ENCODE measurements at places on chromosomes 12 and 14. TPM values are rescaled to one million over a fixed set of nuclear protein-coding genes. Genes with fewer than 3 reads are reported as not detected.

DNA sequence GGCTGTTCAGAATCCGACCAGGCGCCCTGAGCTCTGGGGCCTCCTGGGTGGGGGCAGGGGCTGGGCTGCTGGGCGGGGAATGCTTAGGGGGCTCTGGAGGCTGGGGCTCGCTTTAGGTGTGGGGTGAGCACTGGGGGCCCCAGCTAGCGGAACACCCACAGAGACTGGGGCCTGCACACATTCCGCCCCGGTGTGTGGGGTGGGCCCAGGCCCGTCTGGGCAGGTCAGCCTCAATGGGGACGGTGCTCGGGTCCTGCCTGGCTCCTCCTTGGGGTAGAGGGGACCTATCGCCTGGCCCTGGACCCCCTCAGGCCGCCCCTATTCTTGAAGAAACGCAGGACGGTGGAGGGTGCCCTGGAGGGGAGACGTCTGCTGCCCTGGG is 364.8 kb downstream of the TMEM121 start:
- DNase-seq: peak; percentile 64

DNA sequence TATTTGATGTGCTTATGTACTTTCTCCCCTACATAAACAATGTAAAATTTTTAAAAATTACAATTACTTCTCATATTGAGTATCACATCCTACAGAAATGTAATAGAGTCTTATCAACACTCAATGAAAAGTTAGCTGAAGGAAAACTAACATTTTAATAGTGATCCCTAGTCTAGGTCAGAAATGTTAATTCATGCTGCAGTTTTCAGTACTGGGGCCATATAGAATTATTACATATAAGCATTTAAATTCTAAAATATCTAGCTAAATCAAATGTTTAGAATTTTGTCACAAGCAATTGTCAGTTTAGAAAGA is 37.8 kb downstream of the SLC6A15 start:
- no peak for DNase-seq

- no peak for DNase-seq
Observed at GRCh38 chr12:96892104-96892503, 15.0 kb upstream of the NEDD1 start.

GRCh38 chr12:12620730-12621315 is 9.1 kb downstream of the CREBL2 start:
- DNase-seq: no peak

- DNase-seq: no peak
Observed at GRCh38 chr14:77616133-77616453, 344 bp downstream of the SPTLC2 start.

GRCh38 chr14:99395909-99396530 is 84.6 kb downstream of the SETD3 start:
- peak; percentile 40 for DNase-seq

DNA sequence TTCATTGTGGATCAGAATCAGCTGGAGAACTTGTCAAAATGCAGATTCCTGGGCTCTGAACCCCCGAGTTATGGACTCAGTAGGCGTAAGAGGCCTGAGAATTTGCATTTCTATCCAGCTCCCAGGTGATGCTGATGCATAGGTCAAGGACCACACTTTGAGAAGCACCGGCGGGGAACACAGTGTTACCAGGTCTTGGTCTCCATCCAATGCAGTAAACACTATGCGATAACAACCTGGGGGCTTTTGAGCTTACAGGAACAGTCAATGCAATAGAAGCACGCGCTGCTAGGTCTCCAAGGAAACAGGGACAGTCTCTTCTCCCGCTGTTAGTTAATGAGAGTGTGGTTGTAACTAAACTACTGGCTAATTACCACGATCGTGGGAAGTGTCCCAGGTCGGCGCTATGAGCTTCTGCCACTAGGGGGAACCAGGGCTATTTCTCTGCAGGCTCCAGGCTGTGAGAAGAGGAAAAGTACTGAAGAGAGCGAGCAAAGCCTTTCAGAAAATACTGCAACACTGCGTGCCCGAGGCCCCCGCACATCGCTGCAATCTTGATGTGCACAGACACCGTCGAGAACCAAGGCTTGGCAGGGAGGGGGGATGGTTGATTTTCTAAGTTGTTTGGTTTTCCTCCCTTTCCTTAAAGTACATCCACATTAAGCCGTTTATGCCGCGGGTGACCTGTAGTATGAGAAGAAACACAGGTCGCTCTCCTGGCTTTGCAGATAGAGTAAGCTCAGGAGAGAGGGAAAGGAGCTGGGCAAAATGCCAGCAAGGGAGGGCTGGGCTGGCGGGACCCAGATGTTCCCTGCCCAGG is 52.0 kb upstream of the KCNA1 start:
- DNase-seq: peak; percentile 57

DNA sequence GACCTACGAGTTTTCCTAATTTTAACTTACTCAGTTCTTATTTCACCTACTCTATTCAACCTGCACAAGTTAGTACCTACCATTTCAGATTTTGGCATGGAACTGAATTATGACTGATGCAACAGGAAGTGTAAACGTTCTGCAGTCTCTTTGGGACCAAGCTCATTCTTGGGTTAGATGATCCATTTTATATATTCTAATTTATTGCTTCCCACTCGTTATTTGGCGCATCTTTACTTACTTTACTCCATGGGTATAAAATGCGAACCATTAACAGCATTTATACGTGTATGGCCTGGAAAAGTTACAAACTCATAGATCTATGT is 1.0 kb upstream of the EML1 start:
- DNase-seq: no peak

GRCh38 chr14:74947353-74948227 is 7.8 kb downstream of the PGF start:
- peak; percentile 10 for DNase-seq

DNA sequence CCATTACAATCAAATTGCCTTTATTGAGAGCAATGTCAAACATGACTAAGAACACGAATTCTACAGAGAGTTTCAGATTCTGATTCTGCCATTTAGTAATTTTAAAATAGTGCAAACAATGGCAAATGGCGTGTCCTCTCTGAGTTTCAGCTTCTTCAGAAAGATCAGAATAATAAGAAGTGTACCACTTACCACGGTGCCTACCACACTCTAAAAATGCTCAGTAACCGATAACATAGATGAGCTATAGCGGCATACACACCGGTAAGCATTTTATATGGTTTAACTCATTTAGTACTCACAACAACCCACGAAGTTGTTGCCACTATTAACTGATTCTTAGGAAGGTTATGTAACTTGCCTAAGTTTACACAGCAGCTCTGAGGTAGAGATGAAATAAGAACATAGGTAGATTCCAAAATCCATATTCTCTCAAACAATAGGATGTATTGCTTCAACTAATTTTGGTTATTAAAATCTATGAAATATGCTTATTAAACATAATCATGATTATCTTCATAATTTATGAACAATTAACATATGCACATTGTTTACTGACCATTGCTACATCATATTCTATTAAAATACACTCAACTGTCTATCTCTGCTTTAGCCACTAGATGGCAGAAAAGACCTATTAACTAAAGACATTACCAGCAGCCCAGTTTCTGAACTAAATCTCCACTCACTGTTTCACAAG is 38.3 kb downstream of the SLC6A15 start:
- DNase-seq: no peak

GRCh38 chr12:59587710-59588109 is 8.1 kb upstream of the SLC16A7 start:
- no peak for DNase-seq

DNA sequence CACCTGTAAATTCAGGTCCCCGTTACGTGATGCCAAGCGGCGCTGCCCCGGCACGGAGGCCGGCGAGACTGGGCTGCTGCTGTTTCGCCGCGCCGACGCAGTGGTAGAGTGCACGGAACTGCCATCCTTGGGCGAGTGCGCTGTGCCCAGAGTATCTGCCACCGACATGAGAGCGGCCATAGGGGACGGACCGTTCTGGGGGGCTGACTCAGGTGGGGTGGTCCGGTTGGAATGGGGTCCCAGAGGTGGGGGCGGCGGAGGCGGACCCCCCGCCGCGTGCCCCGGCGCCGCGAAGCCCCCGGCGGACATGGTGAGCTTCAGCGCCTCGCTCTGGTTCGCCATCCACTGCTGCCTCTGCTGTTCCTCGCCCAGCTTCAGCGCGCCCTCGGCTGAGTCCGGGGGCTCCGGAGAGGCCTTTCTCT is 2.8 kb downstream of the IRF2BPL start:
- DNase-seq: peak; percentile 87

- DNase-seq: no peak
Observed at GRCh38 chr14:65263177-65263788, 149.2 kb upstream of the FUT8 start.

DNA sequence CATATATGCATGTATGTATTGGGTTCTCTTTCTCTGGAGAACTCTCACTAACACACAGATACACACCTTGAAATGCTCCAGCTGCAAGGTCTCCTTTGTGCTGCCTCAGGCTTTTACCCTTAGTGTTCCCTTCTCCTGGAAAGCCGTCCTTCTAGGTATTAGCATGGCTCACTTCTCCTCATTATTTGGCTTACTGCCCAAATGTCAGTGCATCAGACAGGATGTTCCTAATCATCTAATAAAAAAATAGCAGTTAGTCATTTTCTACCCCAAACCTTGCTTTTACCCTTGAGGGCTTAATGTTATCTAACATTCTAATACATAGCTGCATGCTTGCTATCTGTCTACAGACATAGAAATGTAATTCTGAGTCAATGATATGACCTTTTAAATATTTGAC is 109.0 kb upstream of the SLC16A7 start:
- no peak for DNase-seq

DNA sequence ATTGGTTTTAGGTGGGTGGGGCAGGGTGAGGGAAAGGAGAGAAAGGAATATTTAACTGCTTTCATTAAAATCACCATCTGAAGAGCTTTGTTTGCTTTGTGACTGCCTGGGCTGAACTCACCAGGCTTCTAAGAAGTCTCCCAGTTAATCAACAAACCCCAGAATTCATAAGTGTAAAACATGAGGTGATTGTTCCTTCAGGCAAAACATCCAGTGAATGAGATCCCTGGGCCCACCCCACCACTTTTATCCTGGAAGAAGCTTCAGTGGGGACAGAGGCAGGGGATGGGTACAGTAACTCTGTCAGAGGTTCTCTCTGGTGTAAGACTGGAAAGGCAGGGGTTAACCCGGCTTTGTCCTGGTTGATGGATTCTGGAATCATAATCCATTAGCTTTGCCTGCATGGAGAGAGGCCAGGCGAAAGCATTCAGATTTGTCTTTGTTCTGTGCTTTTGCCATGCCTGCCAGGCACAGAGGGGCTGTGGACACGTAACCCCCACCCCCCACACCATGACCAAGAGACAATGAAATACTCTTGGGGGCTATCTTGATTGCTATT is 16.7 kb downstream of the PDE1B start:
- DNase-seq: no peak

- DNase-seq: peak; percentile 95
Observed at GRCh38 chr12:6914246-6914946, at the start of gene ENO2. TSS of gene ENO2 (plus strand) at chr12:6914580. CDS start at chr12:6915833, 1,253 bp downstream.

GRCh38 chr14:102407258-102407657 is 44.5 kb downstream of the TECPR2 start:
- DNase-seq: no peak

GRCh38 chr14:81716953-81717352 is 183.3 kb upstream of the SEL1L start:
- DNase-seq: no peak

DNA sequence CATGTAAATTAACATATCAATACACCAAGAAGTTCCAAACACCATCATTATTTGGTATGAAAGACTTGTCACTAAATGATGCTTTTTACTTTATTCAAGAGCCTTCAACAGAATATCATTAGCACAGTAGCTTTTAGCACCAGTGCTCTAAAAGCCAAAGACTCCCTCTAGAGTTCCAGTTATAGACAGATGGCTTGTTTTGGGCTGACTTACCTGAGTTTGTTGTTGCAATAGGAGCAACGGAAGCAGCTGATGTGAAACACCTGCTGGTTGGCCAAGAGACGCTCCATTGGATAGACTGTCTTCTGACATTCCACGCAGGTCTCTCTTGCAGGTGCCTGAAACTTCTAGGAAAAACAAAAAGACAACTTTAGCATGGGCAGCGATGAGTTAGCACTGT is 14.5 kb upstream of the CERS5 start:
- DNase-seq: no peak

- no peak for DNase-seq
Observed at GRCh38 chr12:10901427-10901826, 7.9 kb downstream of the TAS2R13 start.

DNA sequence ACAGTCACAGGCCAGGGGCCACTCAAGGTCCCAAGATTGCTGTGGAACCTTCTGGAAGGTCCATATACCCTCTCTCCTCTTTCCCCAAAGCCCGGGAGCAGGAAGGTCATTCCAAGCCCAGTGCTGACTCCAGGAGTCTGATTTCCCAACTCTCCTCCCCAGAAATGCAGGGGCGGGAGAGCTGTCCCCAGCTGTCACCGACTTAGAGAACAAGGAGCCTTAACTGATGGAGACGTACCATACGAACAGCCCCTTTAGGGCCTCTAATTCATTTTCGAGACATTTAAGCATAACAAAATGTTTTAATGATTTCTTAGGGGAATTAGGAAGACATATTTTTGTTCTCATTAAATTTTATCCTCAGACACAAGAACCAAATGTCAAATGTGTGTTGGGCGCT is 99.2 kb downstream of the PHETA1 start:
- DNase-seq: no peak

GRCh38 chr12:54993181-54993835 is 8.7 kb upstream of the TESPA1 start:
- DNase-seq: no peak

DNA sequence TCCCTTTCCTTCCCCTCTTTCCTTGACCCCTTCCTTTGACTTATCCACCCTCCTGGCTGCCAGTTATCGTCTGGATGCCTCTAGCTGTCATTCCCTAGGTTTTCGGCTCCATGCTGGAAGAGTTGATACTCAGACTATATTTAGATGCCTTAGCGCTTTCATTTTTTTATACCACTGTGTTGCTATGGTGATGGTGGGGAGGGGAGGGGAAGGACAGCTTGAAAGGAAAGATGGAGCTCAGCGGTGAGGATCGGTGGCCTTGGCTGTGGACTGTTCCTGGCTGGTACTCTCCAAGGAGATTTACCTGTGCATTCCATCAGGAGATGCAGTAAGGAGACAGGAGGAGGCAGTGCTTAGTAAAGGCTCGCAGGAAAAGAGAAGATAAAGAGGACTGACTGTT is 108.7 kb downstream of the SLC8A3 start:
- no peak for DNase-seq

The FICD gene
- total RNA-seq: 13.4 TPM

The SUOX gene
- total RNA-seq: 17.1 TPM

The CLEC9A gene
- total RNA-seq: 0.57 TPM

The SIX6 gene
- not detected for total RNA-seq

The IKBIP gene
- total RNA-seq: 7.9 TPM

The CD4 gene
- 33.0 TPM for total RNA-seq

The JDP2 gene
- total RNA-seq: 150 TPM

The GNB3 gene
- total RNA-seq: 0.44 TPM

All from upper lobe of left lung (tissue), 6 donors.